Endothelial cell of umbilical vein (primary cell): ENCODE measurements at places on chromosomes 12 and 14. TPM values are rescaled to one million over a fixed set of nuclear protein-coding genes. Genes with fewer than 3 reads are reported as not detected.

Gene AQP2
- total RNA-seq = not detected in 2 replicates

Gene AMIGO2
- 7.5 and 8.7 TPM in 2 replicates for total RNA-seq

Gene CREBL2
- total RNA-seq = 14.5 and 19.4 TPM in 2 replicates

- no peaks in the 10 kb centered on the region for H3K27me3 ChIP-seq
- peaks cover 23% of the 10 kb centered on the region for H3K4me1 ChIP-seq
- no peaks in the 10 kb centered on the region for H3K36me3 ChIP-seq
- H3K4me3 ChIP-seq = peak overlapping the region; percentile 78
- DNase-seq = peak; percentile 46
These were observed 923 bp upstream of the ITPR2 start for GRCh38 chr12:26833743-26834490.

DNA sequence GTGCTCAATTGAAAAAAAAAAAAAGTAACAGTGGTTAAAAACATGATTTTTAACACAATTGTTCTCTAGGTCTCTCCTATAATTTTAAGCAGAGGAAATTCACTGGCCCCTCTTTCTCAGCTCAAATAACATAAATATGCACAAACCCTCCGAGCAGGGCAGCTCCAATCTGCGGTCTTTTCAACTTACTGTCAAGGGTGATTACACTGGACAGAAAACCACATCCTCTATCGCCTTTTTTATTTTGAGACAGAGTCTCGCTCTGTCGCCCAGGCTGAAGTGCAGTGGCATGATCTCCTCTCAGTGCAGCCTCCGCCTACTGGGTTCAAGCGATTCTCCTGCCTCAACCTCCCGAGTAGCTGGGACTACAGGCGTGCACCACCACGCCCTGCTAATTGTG is 16.5 kb upstream of the GABARAPL1 start:
- no peak overlapping the region for H3K27ac ChIP-seq
- H3K36me3 ChIP-seq = no peaks in the 10 kb centered on the region
- peaks cover 3% of the 10 kb centered on the region for H3K27me3 ChIP-seq
- no peak overlapping the region for H3K4me3 ChIP-seq
- DNase-seq = no peak

DNA sequence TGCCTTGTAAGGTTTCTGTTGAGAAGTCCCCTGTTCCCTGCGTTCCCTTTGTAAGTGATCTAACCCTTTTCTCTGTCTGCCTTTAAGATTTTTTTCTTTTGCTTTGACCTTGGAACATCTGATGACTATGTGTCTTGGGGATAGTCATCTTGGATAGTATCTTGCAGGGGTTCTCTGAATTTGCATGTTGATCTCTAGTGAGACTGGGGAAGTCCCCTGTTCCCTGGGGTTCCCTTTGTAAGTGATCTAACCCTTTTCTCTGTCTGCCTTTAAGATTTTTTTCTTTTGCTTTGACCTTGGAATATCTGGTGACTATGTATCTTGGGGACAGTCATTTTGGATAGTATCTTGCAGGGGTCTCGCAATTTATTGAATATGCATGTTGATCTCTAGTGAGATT is 38.2 kb upstream of the TMX1 start:
- no peak overlapping the region for H3K4me3 ChIP-seq
- H3K27ac ChIP-seq = no peak overlapping the region
- no peaks in the 10 kb centered on the region for H3K36me3 ChIP-seq
- H3K4me1 ChIP-seq = no peaks in the 10 kb centered on the region
- no peaks in the 10 kb centered on the region for H3K27me3 ChIP-seq
- DNase-seq = no peak

DNA sequence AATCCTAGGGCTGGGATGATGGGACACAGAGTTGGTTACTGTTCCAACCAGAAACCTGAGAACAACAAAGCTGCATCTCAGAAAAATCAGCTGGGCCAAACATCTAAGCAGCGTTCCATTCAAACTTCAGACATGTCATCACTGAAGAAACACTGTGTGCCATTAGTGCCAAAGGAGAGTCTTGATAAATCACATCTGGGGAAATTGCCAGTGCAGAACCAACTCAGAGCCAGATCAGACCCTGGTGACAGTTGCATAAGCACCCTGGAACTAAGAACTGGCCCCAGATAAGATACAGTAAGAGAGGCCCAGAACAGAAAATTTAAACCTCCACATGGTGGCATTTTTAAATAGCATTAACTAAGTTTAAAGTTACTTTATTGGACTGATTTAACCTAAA is 482.8 kb downstream of the PRKD1 start:
- DNase-seq = no peak
- H3K4me3 ChIP-seq = no peak overlapping the region
- no peak overlapping the region for H3K27ac ChIP-seq
- H3K4me1 ChIP-seq = peaks cover 11% of the 10 kb centered on the region
- H3K36me3 ChIP-seq = no peaks in the 10 kb centered on the region

DNA sequence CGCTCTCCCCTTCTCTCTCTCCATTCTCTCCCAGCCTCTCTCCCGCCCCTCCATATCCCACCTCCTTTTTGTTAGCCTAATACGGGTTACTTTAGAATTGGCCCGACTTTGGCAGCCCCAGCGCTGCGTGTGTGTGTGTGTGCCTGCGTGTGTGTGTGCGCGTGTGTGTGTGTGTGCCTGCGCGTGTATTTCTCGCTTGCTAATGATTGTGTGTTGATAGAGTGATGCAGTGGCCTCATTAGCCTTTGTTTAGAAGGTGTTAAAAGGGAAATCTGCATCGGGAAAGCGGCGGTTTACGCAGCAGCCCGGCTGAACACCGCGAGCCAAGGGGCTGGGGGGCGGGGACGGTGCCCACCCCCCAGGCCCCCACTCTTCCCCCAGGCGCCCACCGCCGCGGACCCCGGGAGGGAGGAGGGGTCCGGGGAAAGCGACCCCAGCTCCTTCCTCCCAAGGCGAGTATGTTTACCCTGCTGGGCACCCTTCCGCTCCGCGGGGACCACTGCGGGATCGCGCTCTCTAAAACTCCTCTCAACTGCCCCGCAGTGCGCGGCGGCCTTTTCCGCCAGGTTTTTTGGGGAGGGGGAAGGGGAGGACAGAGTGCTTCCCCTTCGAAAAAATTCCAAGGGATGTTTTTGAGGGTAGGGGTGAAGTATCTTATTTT is 6.8 kb upstream of the LHX5 start:
- H3K4me3 ChIP-seq = no peak overlapping the region
- H3K27me3 ChIP-seq = peaks cover 59% of the 10 kb centered on the region
- no peaks in the 10 kb centered on the region for H3K36me3 ChIP-seq
- no peaks in the 10 kb centered on the region for H3K4me1 ChIP-seq
- H3K27ac ChIP-seq = no peak overlapping the region
- DNase-seq = no peak
